ENCODE measurements at places on chromosomes 2 and 18. TPM values are rescaled to one million over a fixed set of nuclear protein-coding genes. Genes with fewer than 3 reads are reported as not detected.

DNA sequence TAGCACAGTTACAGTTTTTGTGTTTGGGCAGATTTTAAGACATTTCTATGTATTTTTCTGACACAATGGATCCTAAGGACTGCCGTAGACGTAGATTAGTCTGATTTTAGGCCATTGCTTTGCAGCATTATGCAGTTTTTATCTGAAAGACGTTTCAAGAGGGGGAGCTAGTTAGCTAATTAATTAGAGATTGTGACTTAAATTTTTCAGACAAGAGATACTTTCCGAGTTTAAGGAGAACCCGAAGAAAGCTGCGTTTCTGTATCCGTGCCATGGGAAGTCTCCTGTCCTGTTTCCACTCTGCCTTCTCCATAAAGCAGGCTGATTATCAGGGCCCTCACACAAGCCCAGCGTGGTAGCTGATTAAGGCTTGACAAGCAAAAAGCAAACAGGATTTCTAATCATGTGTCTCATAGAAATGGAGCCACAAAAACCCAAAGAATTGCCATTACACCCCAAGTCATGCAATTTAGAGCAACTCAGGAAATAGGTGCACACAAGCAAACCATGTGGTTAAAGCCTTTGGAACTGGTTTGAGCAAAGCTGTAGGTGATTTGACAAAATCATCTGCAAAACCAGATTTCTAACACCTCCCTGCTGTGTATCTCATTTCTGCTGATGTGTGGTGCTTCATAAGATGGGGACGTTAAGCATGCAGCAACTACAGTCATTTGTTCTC lies 808.1 kb downstream of the RNF144A start:
- DNase-seq: peak; percentile 26

The UGT1A10 gene
- not detected for polyA plus RNA-seq

The PSMA8 gene
- polyA plus RNA-seq: not detected

The C1D gene
- 14.3 TPM for polyA plus RNA-seq

The GPAT2 gene
- polyA plus RNA-seq: 0.53 TPM

- DNase-seq: no peak
Measured at GRCh38 chr2:207276858-207277257, 111.1 kb upstream of the KLF7 start.

DNA sequence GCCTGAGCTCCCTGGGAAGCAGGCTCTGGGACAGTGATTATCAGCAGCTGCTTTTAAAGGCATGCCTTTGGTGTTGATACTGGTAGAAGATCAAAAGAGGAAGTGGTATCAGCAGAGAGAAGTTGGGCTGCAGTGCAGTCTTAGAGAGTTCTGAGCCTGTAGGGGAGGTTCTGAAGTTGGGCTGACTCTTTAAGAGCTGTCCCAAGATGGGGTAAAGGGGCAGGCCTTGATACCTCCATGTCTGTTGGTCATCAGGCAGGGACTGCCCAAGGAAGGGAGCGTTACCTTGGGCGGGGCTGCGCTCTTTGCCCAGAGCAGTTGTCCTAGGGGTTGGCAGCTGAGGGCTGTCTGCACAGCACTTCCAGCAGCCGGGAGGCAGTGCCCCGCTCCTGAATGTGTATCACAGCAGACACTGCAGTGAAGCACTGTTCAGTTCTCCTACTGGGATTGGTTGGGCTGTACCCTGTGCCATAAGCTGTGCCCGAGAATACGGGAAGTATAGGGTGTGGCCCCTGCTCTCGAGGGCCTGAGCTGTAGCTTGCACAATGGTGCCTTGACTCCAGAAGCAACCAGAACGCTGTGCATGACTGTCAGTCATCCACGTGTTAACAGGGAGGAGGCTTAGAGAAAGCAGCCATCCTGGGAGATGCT lies 177.0 kb downstream of the CTIF start:
- no peak for DNase-seq

The NT5C1B gene
- polyA plus RNA-seq: not detected

GRCh38 chr18:36327352-36328316 lies 30.1 kb downstream of the FHOD3 start:
- no peak for DNase-seq

- DNase-seq: no peak
Measured at GRCh38 chr18:70146174-70146573, 59.3 kb downstream of the RTTN start.

The MOGAT1 gene
- polyA plus RNA-seq: not detected

- peak; percentile 74 for DNase-seq
Measured at GRCh38 chr2:73999881-74000597, 15.3 kb downstream of the TET3 start.

- DNase-seq: peak; percentile 51
Measured at GRCh38 chr18:59140302-59140885, 710 bp downstream of the SEC11C start.

GRCh38 chr2:232861353-232861752 lies 8.7 kb upstream of the SNORC start:
- DNase-seq: no peak

DNA sequence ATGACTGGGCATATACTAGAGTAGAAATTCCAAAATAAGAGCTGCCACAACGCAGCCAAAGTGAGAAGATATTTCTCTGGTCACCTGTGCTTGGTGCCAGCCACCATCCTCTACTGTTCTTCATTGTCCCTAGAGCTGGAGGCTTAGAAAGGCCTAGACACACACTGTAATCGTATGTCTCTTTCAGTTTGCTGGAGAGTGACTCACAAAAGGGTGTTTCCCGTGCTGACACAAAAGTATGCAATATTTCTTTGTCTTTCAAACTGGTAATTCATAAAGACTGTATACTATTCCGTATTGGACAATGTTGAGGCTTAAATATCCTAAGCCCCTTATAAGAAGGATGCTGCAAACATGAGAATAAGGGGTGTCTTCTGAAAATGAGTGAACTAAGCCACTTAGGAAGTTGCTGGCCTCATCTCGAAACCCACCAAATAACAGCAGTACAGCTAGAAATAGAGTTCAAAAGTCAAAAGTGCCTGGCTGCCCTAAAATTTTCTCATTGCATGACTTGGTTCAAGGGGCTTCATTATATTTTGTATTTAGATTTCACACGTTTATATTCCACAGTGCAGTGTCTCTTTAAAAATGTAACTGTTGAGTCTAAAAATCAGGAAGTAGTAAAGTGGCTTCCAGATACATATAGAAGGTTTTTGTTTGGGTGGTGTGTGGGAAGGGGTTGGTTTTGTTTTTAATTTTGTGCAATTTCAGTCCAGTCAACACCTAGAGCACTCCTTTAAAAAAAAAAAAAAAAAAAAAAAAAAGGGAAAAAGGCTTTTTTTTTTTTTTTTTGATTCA lies 601.1 kb downstream of the ARHGAP15 start:
- DNase-seq: peak; percentile 22

The AOX1 gene
- polyA plus RNA-seq: 21.7 TPM

- DNase-seq: no peak
Measured at GRCh38 chr2:8862230-8862629, 24.8 kb upstream of the KIDINS220 start.

GRCh38 chr18:42784632-42785031 lies 330.9 kb downstream of the RIT2 start:
- DNase-seq: no peak

DNA sequence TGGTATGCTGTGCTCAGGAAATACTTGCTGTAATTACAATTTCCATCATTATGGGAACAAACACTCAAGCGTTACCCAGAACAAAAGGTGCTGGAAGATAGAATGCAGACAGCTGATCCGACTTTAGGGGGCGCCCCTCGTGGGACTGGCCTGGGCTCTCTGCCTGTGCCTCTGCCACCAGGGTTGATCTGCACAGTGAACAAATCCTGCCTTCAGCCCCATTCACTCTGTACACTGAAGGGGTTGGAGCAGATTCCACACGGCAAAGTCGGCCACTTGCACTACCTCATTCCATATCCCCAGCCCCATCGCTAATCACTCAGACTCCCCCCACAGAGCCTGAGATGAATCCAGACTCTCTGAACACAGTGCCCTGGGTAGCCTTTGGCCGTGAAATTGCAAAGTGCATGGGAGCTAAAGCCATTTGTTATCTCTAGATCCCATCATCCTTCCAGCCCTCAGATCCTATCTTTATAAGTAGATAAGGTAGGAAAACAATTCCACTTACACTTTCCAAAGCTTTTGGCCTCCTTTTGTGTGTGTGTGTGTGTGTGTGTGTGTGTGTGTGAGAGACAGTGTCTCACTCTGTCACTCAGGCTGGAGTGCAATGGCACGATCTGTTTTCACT lies 69.3 kb downstream of the INPP5D start:
- no peak for DNase-seq

The GFPT1 gene
- polyA plus RNA-seq: 18.9 TPM

DNA sequence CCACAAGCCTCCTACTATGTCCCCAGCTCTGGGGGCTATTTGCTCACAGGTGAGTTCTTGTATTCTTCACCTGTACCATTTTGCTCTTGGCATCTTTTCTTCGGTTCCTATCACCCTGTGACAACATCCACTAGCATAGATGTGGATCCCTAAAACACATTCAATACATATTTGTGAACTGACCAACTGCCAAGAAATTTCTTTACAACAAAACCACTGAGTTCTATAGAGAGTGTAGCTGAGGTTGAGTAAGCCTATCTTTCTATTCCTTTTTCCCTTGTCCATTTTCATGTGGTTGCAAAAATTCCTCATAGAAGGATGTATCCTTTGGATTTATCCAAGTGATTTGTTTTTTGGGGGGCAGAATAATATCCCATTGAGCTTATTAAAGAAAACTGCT lies 192.7 kb upstream of the ITGA4 start:
- no peak for DNase-seq

DNA sequence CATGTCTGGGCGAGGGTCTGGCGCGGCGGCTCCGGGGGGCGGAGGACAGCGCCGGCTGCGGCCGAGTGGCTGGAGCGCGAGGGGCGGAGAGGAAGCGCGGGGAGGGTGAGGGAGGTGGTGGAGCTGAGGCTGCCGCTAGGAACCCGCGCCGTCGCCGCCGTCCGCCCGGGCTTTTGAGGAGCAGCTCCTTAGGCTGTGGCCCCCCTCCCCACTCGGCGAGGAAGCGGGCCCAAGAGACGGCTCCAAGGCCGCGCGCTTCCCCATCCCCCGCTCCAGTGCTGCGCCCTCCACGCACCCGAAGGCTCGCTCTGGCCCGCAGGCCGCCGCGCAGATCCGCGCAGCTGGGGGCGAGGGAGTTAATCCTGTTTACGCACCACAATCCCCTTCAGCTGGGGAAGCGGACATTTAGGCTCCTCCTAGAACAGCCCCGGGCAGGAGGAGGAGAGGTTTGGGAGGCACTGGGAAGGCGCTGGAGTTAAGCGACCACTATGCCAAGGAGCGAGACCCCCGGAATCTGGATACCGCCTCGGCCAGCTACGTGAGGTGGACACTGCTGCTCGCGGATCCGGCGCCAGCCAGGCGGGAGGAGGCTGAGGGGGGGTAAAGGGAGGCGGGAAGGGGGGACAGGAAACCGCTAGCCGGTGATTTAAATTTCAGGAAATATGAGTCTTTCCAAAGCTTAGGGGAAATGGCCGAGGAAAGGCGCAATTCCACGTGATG lies at the start of gene CNRIP1:
TSS of gene CNRIP1 (minus strand) at position 552 of the 720 bp plus-strand sequence. CDS start at position 3, 549 bp downstream.
- DNase-seq: peak; percentile 83

- DNase-seq: no peak
Measured at GRCh38 chr2:192277494-192278109, 82.9 kb upstream of the TMEFF2 start.

GRCh38 chr2:78592491-78592890 lies 433.0 kb upstream of the REG3G start:
- no peak for DNase-seq

- DNase-seq: no peak
Measured at GRCh38 chr2:171587567-171587966, 65.3 kb downstream of the CYBRD1 start.

The LIMS3 gene
- 0.99 TPM for polyA plus RNA-seq

The POU3F3 gene
- not detected for polyA plus RNA-seq

- DNase-seq: no peak
Measured at GRCh38 chr2:85772841-85773491, 19.2 kb downstream of the ATOH8 start.

- no peak for DNase-seq
Measured at GRCh38 chr2:66093371-66093770, 341.6 kb upstream of the MEIS1 start.

- no peak for DNase-seq
Measured at GRCh38 chr2:110718990-110719389, 13.4 kb upstream of the ACOXL start.

The PER2 gene
- 2.1 TPM for polyA plus RNA-seq

The FOXI3 gene
- not detected for polyA plus RNA-seq

The CRYGC gene
- polyA plus RNA-seq: not detected

GRCh38 chr2:240963065-240963867 lies 35.2 kb upstream of the SNED1 start:
- DNase-seq: no peak

- no peak for DNase-seq
Measured at GRCh38 chr2:143891879-143892308, 628.0 kb downstream of the ZEB2 start.

The PLA2R1 gene
- polyA plus RNA-seq: 0.24 TPM

DNA sequence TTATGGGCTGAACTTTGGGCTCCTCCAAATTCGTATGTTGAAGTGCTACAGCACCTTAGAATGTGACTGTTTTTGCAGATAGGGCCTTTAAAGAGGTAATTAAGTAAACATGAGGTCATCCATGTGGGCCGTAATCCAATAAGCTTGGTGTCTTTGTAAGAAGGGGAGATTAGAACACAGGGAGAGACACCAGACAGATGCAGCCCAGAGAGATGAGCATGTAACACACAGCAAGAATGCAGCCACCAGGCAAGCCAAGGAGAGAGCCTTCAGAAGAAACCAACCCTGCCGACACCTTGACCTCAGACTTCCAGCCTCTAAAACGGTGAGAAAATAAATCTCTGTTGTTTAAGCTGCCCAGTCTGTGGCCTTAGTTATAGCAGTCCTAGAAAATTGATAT lies 74.3 kb downstream of the HRH4 start:
- no peak for DNase-seq

DNA sequence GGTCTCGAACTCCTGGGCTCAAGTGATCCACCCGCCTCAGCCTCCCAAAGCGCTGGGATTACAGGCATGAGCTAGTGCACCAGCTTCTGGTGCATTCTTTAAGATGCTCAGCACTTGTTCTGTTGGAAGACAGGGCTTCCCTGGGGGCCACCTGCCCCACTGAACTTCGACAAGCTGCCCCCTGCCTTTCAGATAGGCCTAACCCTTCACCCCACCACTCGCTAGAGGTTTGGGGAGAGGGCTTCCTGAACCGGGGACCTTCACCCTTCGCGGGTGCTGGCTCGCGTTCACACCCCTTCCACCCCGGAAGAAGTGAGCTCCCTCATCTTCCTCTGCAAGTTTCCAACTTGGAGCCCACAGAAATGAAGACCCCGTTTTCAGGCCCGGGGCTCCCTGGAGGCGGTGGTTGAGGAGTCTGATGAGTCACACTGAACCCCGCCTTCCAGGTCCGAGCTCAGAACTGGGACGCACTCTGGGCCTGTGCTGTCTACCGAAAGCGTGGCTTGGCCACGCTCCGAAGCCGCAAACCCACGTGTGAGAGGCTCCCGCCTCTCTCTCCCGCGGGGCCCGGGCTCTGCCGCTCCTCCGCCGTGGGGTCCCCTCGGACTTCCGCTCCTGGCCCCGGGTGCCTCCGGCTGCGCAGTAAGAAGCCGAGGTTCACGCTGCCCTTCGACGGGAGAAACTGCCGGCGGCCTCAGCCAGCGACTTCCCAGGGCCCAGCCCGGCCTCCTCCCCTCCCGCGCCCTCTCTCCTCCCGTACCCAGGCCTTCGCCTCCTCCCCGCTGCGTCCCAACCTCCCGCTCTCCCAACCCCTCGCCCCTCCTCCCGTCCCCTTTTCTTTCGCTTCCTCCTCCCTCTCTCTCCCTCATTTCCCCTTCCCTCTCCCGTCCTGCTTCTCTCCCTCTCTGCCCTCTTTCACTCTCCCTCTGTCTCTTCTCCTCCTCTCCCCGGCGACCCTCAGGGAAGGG lies 47.5 kb upstream of the SP3 start:
- DNase-seq: no peak

The IMPA2 gene
- 5.5 TPM for polyA plus RNA-seq

Measured in IMR-90 (cell line).